ENCODE measurements at places on chromosomes 13 and 19.

DNA sequence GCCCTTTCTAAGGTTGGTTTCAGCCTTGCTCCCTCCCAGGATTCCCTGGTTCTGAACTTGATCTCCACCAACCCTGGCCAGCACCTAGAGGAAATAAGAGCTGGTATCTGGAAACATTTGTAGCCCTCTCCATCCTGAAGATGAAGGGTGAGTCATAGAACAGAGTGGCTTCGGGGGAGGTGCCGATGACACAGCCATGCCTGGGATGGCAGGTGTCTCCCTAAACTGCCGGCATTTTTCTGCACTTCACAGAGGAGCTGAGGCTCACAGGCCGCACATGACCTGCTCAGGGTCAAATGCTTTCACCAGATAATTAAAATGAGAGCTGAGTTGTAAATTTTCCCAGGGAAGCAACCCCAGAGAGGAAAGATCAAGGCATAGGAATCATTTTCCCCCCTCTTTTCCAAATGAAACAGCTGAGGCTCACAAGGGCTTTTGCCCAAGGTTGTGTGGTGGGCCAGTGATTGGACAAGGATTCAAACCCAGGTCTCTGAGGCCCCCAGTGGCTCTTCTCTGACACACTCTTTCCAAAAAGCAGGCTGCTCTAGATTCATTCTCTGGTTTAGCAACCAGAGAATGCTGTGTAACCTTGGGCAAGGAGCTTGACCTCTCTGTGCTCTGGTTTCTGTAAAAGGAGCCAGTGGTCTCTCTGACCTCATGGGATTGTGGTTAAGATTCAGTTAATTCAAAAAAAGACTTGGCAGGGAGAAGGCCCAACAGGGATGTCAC is 1.2 kb upstream of the SLC25A42 start:
- no peak for DNase-seq

- DNase-seq, result no peak
These were observed 30.0 kb downstream of the MYH14 start for GRCh38 chr19:50233308-50233910.

- no peak for DNase-seq
These were observed 10.4 kb upstream of the KLK14 start for GRCh38 chr19:51093101-51093500.

- DNase-seq, result peak; percentile 80
These were observed 5.3 kb downstream of the PRR36 start for GRCh38 chr19:7868671-7869452.

GRCh38 chr19:782878-783668 is 14.2 kb upstream of the PTBP1 start:
- DNase-seq, result no peak

DNA sequence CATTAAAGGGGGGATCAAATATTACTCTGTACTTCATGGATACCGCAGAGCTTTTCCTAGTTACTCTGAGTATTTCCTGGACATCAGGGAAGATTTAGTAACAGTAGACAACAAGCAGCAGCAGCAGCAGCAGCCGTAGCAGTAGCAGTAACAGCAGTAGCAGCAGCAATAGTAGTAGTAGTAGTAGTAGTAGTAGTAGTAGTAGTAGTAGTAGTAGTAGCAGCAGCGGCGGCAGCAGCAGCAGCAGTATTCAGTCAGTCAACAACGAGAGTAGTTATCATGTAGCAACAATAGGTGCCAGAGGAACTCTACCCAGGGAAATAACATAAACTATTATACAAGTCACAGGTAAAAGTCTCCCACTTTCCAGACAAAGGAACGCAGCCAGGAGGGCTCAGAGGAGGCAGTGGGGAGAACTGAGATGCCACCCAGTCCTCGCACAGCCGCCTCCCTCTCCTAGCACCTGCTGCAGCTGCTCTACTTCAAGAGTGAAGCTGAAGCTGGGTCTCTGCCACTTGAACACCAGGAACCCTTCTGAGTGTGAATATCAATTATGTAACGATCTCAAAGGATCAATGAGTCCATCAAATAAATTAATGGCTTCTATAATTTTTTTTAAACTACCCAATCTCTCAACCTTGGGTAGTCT is 1.3 kb upstream of the DOCK9 start:
- no peak for DNase-seq

- DNase-seq, result no peak
These were observed 197.4 kb upstream of the ZNF536 start for GRCh38 chr19:30174791-30175190.

DNA sequence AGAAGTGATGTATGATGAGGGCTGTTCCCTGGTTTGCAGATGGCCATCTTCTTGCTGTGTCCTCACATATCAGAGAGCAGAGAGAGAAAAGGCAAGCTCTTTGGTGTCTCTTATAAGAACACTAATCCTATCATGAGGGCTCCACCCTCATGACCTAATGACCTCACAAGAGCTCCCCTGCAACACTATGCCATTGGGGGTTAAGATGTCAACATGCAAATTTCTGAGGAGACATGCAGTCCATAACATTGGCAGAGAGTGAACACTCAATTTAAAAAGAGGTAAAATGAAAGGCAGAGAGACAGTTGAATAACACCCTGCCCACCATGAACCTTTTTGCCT is 10.9 kb downstream of the FAM187B start:
- no peak for DNase-seq

DNA sequence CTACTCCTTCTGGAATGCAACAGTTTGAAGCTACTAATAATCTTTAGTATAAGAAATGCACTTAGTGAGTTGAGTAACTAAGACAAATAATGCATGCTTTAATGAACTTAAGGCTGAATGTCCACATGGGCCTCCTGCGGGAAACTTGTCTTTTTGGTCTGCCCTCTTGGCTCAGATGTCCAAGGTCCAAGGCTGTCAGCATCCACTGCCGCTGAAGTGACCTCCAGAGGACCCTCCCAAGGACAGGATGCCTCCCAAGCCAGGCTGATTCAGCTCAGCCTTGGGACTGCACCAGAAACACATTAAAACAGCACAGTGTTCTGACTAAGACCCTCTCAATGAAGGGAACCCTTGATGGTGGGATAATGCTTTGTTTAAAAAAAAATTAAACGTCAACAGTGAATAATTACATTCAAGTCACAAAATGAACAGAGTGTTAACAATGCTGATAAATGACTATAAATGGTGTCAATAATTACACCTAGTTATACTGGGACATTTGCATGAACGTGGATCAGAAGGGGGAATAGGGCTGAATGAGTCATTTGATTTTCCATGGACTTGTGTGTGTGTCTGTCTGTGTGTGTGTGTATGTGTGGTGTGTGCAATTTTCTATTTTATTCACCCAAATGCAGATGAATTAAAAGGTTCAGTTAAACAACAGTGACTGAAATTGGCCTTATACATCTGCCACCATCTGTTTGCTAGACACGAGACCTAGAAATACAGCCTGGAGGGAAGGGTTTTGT is 150.5 kb downstream of the COL4A1 start:
- no peak for DNase-seq

- DNase-seq, result no peak
These were observed 26.4 kb downstream of the LEUTX start for GRCh38 chr19:39805104-39805503.

DNA sequence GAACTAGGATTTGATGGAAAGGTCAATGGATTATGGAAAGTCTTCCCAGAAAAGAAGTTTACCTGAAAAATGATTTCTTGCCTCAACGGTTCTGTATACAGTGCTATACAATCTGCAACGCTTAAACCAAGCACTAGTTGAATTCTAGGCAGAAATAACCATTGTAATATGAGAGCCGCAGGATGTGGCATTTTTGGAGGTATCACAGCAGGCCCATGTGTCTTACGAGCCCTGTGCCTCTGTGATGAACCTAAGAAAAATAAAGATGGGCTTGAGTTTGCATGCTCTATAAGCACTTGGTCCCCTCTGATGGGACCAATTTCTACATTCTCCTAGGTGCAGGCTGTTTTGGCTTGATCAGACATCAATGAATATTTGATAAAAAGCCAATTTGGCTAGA is 78.7 kb upstream of the RFC3 start:
- DNase-seq, result no peak

GRCh38 chr19:47112166-47112996 is 1.2 kb downstream of the ZC3H4 start:
- DNase-seq, result no peak

- DNase-seq, result no peak
These were observed 80.3 kb downstream of the EFNB2 start for GRCh38 chr13:106455190-106455589.

DNA sequence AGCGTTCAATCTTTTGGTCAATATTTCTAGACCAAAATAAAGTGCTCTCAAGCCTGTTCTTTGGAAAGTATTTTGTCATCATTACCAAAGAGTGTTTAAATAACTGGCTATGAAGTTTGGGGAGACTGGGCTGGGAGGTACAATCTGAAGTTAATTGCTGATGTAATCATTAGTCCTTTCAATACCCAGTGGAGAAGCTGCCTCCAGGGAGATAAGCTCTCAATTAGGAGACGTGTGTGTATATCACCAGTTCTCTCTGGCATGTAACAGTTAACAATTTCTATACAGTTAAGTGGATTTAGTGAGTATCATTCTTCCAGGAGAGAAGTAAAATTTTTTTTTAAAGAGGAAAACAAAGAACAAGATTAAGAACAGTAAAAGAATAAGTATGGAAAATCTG is 1.4 kb downstream of the COL4A1 start:
- no peak for DNase-seq

- no peak for DNase-seq
These were observed 13.0 kb downstream of the GRTP1 start for GRCh38 chr13:113350938-113351335.

GRCh38 chr19:44588771-44589112 is 24.6 kb upstream of the IGSF23 start:
- DNase-seq, result no peak

DNA sequence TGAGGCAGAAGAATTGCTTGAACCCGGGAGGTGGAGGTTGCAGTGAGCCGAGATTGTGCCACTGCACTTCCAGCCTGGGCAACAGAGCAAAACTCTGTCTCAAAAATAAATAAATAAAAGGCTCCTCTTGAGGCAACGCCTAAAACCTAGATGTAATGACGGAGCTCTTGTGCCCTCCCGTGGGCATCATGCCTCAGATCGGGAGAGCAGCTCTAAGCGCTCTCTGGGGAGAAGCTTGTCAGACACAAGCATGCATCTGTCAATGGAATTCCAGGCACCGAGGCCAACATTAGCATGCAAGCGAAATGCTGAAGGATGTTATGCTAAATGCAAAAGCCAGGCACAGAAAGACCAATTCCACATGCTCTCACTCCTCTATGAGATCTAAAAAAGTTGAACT is 45.6 kb upstream of the MRI1 start:
- DNase-seq, result no peak

GRCh38 chr19:30450100-30450499 is 77.9 kb downstream of the ZNF536 start:
- DNase-seq, result no peak

- DNase-seq, result no peak
These were observed 1.2 kb upstream of the C19orf81 start for GRCh38 chr19:50647879-50648615.

DNA sequence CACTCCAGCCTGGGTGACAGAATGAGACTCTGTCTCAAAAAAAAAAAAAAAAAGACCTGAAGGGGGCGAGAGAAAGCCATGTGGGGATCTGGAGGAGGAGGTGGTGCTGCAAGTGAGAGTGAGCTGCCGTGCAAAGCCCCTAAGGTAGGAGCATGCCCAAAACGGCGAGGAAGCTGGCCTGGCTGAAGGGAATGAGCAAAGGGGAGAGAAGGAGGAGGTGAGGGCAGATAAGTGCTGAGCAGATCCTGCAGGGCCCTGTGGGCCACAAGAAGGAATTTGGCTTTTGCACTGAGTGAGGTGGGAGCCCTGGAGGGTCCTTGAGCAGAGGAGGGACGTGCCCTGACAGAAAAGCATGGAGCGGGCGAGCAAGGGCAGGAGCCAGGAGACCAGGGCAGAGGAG is 19.4 kb upstream of the ADGRE5 start:
- no peak for DNase-seq

- DNase-seq, result no peak
These were observed 146.5 kb downstream of the PCCA start for GRCh38 chr13:100235311-100235901.

Data from D721Med (cell line).